ENCODE measurements at places on chromosomes 2 and 18.
A peak's percentile ranks its signal among the peaks of the same experiment; 100 is the strongest.

GRCh38 chr18:65423776-65424175, 327.0 kb upstream of the CDH7 start:
- no peak overlapping the region for H3K4me3 ChIP-seq
- H3K36me3 ChIP-seq: no peaks in the 10 kb centered on the region
- H3K27ac ChIP-seq: no peak overlapping the region
- no peaks in the 10 kb centered on the region for H3K4me1 ChIP-seq

DNA sequence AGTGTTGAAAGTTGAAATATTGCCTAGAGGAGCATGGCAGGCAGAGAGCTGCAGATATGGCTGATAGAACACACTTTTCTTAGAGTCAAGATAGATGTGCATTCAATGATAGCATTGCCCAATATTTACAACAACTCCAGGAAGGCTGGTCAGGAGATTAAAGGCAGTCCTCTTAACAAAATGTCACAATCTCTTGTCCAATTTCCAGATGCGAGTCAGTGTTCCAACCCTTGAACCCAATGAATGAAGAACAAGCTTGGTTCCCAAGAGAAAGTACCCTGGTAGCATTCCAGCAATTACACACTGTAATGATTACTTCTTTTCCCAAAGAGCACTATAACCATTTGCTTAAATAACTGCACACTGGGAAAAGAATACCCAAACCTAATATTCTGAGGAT, 839.4 kb upstream of the VRK2 start:
- H3K4me1 ChIP-seq: no peaks in the 10 kb centered on the region
- no peaks in the 10 kb centered on the region for H3K27me3 ChIP-seq
- H3K27ac ChIP-seq: no peak overlapping the region
- H3K36me3 ChIP-seq: no peaks in the 10 kb centered on the region

GRCh38 chr2:177771191-177771590, 301.4 kb downstream of the PDE11A start:
- H3K36me3 ChIP-seq: no peaks in the 10 kb centered on the region
- H3K27me3 ChIP-seq: no peaks in the 10 kb centered on the region
- H3K27ac ChIP-seq: no peak overlapping the region
- H3K4me3 ChIP-seq: no peak overlapping the region
- DNase-seq: no peak

DNA sequence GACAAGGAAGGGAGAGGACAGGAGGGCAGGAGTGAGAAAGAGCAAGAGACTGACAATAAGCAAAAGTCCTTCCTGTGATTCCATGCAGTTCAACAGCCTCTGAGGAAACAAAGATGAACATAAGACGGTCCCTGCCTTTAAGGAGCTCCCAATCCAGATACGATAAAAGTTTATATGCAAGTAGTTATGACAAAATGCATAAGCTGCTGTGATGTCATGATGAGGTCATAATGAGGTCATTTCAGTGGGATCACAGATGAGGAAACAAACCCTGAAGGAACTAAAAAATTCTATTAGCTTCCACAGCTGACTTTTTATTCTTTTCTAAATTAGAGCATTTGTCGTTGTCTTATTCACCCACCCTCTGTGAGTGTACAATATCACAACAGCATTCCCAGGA, 458.5 kb upstream of the ACVR2A start:
- H3K4me1 ChIP-seq: no peaks in the 10 kb centered on the region
- H3K27ac ChIP-seq: no peak overlapping the region
- no peak overlapping the region for H3K4me3 ChIP-seq
- no peaks in the 10 kb centered on the region for H3K27me3 ChIP-seq
- DNase-seq: no peak

- no peak overlapping the region for H3K27ac ChIP-seq
- no peaks in the 10 kb centered on the region for H3K36me3 ChIP-seq
- DNase-seq: no peak
- H3K27me3 ChIP-seq: no peaks in the 10 kb centered on the region
- H3K4me3 ChIP-seq: no peak overlapping the region
These were observed 299.1 kb downstream of the SETBP1 start for GRCh38 chr18:44979748-44980147.

- no peaks in the 10 kb centered on the region for H3K27me3 ChIP-seq
- no peaks in the 10 kb centered on the region for H3K36me3 ChIP-seq
- no peak for DNase-seq
- H3K4me1 ChIP-seq: no peaks in the 10 kb centered on the region
- H3K4me3 ChIP-seq: no peak overlapping the region
These were observed 77.3 kb downstream of the XDH start for GRCh38 chr2:31337197-31337596.

DNA sequence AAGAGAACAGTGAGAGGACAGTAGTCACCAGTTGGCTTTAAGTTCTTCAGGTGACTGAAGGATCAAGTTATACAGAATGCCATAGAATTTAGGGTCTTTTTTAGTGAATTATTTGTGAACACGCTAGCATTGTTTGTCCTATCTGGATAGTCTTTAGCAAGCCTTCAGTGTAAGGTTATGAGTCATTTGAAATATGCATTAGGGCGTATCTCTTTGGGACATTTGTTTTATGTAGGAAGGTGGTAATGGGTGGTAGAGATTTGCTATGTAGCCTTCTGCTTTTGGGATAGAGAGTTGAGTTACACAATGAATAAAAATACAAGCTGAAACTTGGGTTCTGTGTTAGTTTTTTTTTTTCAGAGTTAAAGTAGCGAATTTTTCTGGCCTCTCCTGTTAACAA, 13.0 kb downstream of the ACTR2 start:
- no peak for DNase-seq
- peaks cover 40% of the 10 kb centered on the region for H3K4me1 ChIP-seq
- H3K4me3 ChIP-seq: peak overlapping the region; percentile 9
- H3K27ac ChIP-seq: no peak overlapping the region

DNA sequence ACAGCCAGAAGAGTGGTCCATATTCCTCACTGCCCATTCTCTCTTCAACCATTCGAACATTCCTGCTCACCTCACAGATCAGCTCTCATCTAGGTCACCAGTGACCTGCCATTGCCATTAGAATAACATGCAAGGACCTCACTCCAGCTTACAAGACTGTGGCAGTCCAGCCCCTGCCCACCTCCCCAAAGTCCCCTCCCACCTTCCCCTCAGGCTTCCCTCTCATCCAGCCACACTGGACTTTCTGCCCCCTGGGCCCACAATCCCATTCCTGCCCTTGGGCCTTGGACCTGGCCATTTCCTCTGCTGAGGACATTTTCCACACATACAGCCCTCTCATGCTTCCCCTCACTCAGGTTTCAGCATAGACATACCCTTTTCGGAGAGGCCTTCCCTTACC, 5.2 kb upstream of the TMEM177 start:
- H3K4me1 ChIP-seq: peaks cover 4% of the 10 kb centered on the region
- H3K27ac ChIP-seq: no peak overlapping the region
- no peaks in the 10 kb centered on the region for H3K36me3 ChIP-seq
- no peaks in the 10 kb centered on the region for H3K27me3 ChIP-seq

DNA sequence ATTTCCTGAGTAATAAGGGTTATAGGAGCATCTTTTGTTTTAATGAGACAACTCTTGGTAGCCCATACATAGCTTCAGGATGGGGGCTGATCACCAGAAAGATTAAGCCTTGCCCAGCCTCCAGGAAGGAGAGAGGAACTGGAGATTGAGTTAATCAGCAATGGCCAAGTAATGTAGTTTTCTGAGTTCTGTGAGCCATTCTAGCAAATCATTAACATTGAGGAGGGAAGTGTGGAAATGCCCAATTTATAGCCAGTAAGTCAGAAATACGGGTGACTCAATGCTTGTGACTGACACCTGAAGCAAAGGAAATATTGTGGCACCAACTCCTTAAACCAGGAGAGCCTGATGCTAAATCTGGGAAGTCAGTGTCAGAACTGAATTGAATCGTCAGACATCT, 205.1 kb upstream of the SRD5A2 start:
- peaks cover 6% of the 10 kb centered on the region for H3K27me3 ChIP-seq
- no peaks in the 10 kb centered on the region for H3K36me3 ChIP-seq
- H3K4me3 ChIP-seq: no peak overlapping the region
- H3K4me1 ChIP-seq: no peaks in the 10 kb centered on the region

DNA sequence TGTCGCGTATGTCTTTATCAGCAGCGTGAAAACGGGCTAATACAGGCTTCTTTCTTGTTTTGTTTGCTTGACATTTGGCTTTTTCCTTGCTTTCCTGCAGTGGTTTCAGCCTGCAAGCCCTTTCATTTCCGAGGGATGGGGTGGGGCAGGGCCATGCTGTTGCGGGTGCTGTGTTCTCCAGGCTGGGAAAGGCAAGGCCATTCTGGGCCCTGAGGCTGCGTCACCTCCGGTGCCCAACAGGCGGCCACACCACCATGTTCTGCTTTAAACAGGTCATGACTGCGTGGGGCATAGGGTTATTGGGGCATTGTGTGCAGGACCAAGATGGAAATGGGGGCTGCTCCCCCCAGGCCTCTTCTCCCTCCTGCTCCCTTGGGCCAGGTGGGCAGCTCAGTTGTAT, 38.6 kb upstream of the PLB1 start:
- no peak for DNase-seq
- H3K27ac ChIP-seq: no peak overlapping the region
- no peaks in the 10 kb centered on the region for H3K4me1 ChIP-seq

DNA sequence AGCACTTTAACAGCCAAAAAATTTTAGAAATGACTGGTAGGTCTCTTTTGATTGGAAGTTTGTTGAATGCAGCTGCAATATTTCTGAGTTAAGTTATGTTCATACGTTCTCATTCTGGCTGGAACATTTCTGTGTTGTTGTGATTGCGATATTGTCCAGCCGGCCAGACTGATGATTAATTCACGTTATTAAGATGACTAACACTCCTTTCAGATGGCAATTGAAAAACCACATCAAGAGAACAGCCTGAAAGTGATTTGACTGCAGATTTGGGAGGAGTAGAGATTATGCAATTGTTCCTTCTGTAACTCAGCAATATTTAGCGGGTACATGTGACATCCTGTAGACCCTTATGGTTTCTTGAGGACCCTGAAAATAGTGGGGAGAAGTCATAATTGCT, 133.7 kb downstream of the FBXO15 start:
- no peaks in the 10 kb centered on the region for H3K27me3 ChIP-seq
- no peak for DNase-seq
- H3K36me3 ChIP-seq: no peaks in the 10 kb centered on the region
- H3K4me1 ChIP-seq: no peaks in the 10 kb centered on the region
- no peak overlapping the region for H3K27ac ChIP-seq

GRCh38 chr2:135799738-135800137, 37.2 kb downstream of the LCT start:
- H3K27ac ChIP-seq: no peak overlapping the region
- DNase-seq: no peak
- H3K4me1 ChIP-seq: no peaks in the 10 kb centered on the region
- H3K27me3 ChIP-seq: no peaks in the 10 kb centered on the region
- H3K36me3 ChIP-seq: no peaks in the 10 kb centered on the region

DNA sequence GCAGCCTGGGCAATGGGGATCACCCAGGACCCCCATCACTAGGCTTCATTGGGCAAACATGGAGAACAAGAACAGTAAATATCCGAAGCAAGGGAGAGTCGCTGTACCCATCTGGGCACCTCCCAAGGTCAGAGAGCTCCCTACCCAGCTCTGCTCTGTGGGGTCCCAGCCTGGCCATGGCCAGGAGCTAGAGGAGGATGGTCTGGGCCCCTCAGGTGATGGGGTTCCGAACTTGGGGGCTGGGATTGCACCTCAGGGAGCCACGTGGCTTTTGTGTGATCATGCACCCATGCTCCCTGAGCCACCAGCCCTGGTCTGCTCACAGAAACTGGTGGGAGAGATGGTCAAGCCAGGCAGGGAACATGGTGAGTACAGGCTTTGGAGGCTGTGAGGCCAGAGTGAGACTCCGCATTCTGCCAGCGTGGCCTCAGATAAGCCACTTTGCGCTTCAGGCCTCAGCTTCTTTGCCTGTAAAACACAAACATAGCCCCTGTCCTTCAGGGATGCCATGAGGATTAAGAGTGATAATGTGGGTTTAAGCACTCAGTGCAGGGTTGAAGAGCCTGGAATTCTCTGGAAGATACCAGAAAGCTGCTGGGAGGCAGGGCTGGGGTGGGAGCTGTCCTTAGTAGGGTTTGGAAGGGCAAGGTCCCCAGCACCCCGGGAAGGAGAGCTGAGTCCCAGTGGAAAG, 3.0 kb upstream of the NMUR1 start:
- no peak overlapping the region for H3K4me3 ChIP-seq
- peaks cover 15% of the 10 kb centered on the region for H3K4me1 ChIP-seq
- H3K36me3 ChIP-seq: no peaks in the 10 kb centered on the region
- no peak for DNase-seq
- H3K27me3 ChIP-seq: peaks cover 2% of the 10 kb centered on the region

GRCh38 chr2:112685271-112685884, 35.4 kb upstream of the NT5DC4 start:
- H3K4me1 ChIP-seq: peaks cover 5% of the 10 kb centered on the region
- no peaks in the 10 kb centered on the region for H3K27me3 ChIP-seq
- DNase-seq: no peak
- no peak overlapping the region for H3K4me3 ChIP-seq
- no peak overlapping the region for H3K27ac ChIP-seq
- H3K36me3 ChIP-seq: no peaks in the 10 kb centered on the region

- H3K4me3 ChIP-seq: no peak overlapping the region
- no peaks in the 10 kb centered on the region for H3K36me3 ChIP-seq
- no peaks in the 10 kb centered on the region for H3K27me3 ChIP-seq
- DNase-seq: no peak
- H3K4me1 ChIP-seq: no peaks in the 10 kb centered on the region
These were observed 144.2 kb downstream of the RTP5 start for GRCh38 chr2:242013771-242014170.

- H3K4me1 ChIP-seq: no peaks in the 10 kb centered on the region
- no peaks in the 10 kb centered on the region for H3K27me3 ChIP-seq
- H3K4me3 ChIP-seq: no peak overlapping the region
- no peaks in the 10 kb centered on the region for H3K36me3 ChIP-seq
- no peak overlapping the region for H3K27ac ChIP-seq
- DNase-seq: no peak
These were observed 121.8 kb upstream of the SMAD7 start for GRCh38 chr18:49072524-49072934.

GRCh38 chr2:53475321-53475720, 292.3 kb upstream of the CHAC2 start:
- no peak overlapping the region for H3K4me3 ChIP-seq
- no peak overlapping the region for H3K27ac ChIP-seq
- H3K4me1 ChIP-seq: no peaks in the 10 kb centered on the region
- H3K36me3 ChIP-seq: no peaks in the 10 kb centered on the region
- no peak for DNase-seq

DNA sequence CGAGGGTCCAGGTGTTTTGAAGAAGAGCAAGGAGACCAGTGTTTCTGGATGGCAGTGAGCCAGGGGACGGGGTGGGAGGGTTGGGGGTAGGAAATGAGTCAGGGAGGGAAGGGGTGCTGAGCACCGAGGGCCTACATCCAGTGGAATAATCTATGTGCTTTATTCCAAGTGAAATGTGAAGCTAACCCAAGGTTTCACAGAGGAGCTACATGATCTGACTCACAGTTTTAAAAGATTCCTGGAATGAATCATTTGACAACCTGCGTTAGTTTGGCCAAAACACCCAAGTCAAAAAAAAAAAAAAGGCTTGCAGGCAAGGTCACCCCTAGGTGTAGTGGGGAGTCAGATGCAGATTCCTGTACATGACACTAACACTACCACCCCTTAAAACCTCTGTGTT, 419.7 kb upstream of the MEX3C start:
- H3K27ac ChIP-seq: no peak overlapping the region
- no peaks in the 10 kb centered on the region for H3K4me1 ChIP-seq
- H3K36me3 ChIP-seq: no peaks in the 10 kb centered on the region
- no peak overlapping the region for H3K4me3 ChIP-seq

All from CD4-positive, CD25-positive, alpha-beta regulatory T cell (primary cell).